ENCODE measurements at places on chromosomes 11 and 22.

DNA sequence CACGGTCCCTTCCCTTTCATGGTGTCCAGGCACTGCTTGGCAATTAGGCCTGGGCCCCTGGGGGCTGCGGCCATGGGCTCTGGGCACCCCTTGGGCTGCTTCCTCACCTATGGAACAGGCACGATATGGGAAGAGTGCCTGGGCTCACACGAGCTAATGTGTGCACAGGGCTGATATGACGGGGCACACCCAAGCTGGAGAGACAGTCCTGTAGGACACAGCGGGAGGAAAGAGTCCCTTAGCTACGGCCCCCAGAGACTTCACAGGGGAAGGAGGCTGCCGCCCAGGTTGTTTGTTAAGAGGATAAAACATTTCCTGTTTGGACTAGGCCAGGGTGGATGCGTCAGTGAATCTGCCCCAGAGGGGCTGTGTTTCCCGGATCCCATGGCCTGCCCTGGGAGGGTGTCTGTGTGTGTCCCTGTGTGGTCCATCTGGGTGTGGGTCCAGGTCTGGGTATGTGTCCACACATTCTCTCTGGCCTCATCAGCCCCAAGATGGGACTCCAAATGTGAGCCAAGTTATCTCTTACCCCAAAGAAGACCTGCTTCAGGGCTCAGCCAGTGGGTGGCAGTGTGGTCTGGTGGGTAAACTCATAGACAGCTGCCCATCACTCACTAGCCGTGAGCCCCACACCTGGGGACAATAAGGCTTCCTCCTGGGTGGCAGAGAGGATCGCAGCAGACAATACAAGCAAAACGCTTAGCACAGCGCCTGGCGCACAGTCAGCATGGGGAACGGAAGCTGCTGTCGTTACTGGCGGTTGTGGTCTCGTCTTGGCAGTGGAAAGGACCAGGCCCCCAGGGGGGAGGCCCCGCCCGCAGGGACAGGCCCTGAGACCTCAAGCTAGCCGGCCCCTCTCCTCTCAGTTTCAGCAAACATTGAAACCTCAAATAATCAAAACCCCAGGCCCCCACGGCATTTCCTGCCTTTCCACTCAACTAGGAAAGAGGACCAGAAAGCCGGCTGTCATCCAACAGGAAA, 3.2 kb upstream of the EMID1 start:
- peak; percentile 47 for DNase-seq

GRCh38 chr11:65574811-65575567, 864 bp upstream of the EHBP1L1 start:
- DNase-seq: no peak

- no peak for DNase-seq
Observed at GRCh38 chr11:66008095-66008467, 3.7 kb upstream of the CST6 start.

- no peak for DNase-seq
Observed at GRCh38 chr22:39941601-39942000, 18.6 kb upstream of the TMA7B start.

DNA sequence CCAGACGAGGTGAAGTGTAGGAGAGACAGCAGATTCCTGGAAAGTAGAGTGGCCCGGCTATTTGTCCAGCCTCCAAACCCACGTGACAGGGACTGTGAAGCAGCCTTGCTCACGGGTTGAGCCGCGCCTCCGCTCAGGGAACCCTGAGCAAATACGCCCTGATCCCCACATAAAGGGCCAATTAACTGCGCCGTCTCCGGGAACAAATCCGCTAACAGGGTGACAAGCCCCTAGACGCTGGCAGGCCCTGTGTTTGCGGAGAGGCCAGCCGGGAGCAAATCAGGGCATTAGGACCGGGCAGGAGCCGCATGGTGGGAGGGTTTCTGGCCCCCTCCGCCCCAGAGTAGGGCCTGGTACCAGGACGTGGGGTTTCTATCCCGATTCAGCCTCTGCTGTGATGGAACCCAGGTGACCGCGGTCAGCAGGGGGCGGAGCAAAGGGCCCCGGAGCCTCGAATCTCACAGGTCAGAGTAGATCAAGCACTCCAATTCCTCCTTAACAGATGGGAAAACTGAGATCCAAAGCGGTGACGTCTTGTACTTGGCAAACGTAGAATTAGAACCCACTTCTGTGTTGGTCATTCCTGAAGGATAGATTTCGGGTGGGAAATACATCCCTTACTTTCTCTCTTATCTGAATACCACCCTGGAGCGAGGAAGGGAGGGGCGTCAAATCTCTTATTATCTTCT, 2.0 kb upstream of the ROBO3 start:
- peak; percentile 42 for DNase-seq

GRCh38 chr22:23626286-23626975, 5.7 kb downstream of the DRICH1 start:
- DNase-seq: no peak

DNA sequence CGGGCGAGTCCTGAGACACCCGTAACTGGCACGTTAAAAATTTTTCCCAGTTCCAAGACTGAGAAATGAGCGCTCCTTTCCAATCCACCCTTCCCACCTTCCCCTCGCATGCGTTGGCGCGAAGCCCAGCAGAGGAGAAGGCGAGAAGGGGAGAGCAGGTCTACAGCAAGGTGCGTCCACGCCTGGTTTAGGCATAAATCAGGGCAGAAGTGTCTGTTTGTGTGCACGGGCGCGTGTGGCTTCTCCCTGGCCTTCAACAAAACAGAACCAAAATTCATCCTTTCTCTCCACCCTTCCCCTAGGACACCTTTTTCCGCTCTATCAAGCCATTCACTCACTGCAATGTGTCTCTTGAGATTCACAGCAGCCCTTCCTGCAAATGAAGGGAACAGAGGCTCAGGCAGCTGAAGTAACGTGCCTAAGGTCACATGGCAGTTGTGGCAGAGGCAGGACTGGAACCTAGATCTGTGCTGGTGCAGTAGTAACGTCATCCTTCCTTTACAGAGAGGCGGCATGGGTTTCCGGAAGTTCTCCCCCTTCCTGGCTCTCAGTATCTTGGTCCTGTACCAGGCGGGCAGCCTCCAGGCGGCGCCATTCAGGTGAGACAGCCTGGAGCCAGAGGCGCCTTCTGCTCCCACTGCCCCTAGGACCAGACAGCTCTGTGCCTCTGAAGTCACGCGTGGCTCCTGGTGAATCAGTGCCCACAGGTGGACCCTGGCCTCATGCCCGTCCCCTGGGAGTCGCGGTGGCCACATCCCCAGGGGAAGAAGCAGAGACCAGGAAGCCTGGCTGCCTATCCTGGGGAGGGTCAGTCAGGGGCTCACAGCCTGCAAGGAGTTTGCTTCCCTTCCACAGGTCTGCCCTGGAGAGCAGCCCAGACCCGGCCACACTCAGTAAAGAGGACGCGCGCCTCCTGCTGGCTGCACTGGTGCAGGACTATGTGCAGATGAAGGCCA, 1.1 kb downstream of the CALCB start:
- DNase-seq: peak; percentile 89

GRCh38 chr22:31728857-31729256, 21.1 kb downstream of the PRR14L start:
- DNase-seq: no peak

DNA sequence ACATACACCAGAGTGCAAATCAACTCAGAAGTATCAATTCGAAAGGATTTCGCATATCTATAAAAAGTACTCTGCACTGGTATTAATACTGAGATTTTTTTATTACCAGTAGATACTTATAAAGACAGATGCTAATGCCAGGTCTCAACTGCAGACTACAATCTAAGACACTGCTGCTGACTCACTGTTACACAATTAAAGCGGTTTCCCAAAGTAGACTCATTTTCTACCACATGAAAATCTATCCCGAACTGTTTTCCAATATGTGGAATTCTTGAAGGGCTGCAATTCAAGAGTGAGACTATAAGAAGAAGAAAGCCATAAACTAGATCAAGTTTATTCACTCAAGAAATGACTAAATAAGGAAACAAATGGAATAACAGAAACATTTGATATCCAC, 57.2 kb upstream of the ARHGAP32 start:
- DNase-seq: no peak

- no peak for DNase-seq
Observed at GRCh38 chr11:127074151-127074761, 73.7 kb upstream of the KIRREL3 start.

DNA sequence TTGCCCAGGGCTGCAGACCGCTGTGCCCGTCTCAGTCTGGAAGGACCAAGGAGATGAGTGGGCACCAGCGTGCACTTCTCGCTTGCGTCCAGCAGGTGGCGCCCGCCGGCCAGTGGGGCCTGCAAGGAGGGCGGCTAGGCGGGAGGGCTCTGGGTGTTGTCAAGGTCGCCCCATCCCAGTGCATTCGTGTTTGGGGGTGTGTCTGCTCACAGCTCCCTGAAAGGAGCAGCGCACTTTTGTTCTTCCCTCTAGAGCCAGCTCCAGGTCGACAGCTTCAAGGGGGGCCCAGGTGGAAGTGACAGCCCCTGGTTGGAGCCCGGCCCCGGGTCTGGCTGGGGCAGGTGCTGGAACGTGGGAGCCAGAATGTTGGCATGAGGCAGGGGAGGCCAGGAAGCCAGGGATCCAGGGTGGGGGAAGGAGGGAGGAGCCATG, 23.4 kb upstream of the MPPED1 start:
- DNase-seq: peak; percentile 75

- no peak for DNase-seq
Observed at GRCh38 chr11:34360046-34360445, 2.2 kb upstream of the ABTB2 start.

- peak; percentile 52 for DNase-seq
Observed at GRCh38 chr11:14908214-14908880, 16.3 kb upstream of the CYP2R1 start.

DNA sequence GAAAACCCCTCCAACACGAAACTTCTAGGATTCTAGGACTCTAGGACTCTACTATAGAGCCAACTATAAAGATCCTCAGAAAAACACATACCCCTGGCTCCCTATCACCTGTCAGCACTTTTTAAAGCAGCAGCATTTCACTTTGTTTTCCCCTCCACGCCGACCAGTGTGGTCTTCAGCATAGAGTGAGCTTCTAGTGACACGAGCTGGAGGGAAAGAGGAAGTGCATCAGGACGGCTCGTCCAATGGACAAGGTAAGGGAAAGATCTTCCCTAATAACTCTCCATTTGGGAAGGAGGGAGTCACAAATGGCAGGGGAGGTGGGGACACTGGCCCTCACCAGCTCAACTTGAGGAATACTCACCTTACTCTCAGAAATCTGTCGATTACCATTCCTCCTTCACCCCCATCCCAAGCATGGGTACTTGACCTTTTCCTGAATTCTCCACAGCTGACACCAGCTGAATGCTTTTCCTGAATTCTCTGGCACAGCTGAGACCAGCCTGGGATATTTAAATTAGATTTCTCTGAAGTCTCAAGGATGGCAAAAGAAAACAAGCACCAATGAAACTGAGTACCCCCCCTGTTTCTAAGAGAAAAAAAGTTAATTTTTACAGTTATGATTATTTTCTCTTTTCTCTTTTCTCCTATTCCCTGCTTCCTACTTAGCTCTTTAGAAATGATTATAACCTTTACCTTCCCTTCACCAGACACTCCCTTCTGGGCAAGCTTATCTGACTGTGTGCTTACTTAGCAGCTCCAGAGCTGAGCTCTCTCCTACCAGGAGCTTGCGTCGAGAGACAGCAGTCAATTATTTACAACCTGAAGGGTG, 33.3 kb upstream of the NNMT start:
- peak; percentile 42 for DNase-seq

- no peak for DNase-seq
Observed at GRCh38 chr11:66745356-66746235, 16.6 kb upstream of the SPTBN2 start.

GRCh38 chr11:12762696-12763324, 88.6 kb downstream of the TEAD1 start:
- no peak for DNase-seq

DNA sequence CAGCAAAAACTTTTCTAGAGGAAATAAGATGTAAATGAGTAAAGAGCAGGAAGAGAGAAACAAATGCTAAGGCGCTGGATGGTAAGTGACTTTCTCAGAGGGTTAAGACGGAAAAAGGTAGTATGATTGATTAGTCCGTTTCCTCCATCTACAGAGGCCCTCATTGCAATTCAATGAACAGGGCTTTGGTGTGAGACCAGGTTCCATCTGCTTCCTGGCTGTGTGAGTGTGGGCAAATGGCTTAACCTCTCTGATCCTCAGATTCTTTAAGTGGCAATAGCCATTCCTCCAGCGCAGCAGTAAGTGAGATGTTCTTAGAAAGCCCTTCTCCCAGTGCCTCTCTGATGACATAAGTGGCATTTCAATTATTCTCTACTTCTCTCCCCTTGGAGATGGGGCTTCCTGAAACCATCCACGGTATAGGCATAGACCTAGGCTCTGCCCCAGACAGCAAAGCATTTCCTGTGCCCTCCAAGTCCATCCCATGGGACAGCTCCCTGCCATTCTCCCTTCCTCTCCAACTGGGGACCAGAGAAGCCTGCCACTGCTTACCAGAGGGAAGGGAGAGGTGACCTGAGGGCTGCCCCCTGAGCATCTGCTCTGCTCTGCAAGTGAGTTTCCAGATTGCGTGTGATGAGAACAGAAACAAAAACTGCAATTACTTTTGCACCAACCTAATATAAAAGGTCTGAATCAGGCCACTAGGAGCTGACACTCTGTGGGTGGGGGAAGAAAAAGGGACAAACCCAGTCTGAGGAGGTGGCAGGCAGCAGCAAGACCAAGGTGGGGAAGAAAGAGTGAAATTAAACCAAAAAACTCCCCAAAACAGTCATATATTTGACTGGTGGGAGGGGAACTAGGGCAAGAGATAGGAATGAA, 12.7 kb upstream of the CD44 start:
- no peak for DNase-seq

DNA sequence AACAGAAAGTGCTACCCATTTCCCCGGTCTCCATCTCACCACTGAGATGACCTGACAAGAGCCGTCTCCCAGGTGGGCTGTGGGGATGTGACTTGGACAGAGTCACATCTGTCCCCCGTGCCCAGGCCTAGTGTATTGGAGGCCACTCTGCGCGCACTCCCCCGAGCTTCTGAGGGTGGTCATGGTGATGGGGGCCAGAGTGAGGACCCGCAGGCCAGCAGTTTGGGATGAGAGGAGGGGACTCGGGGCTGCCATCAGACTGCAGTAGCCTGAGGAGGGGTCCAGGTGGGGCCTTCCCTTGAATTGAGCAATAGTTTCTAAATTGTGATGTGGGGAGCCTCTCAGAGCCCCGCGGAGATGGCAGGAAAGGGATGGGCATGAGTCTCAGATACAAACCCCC, 852.6 kb downstream of the TBC1D22A start:
- DNase-seq: no peak

GRCh38 chr11:76568139-76568538, 102.4 kb downstream of the LRRC32 start:
- no peak for DNase-seq

- no peak for DNase-seq
Observed at GRCh38 chr22:23072077-23072910, 2.0 kb downstream of the GNAZ start.

All from CD8-positive, alpha-beta T cell (primary cell).